Lung microvascular endothelial cell (primary cell): ENCODE measurements at places on chromosomes 13 and 19. TPM values are rescaled to one million over a fixed set of nuclear protein-coding genes. Genes with fewer than 3 reads are reported as not detected.

SYNGR4 gene
- total RNA-seq = not detected in 2 replicates

ZNF99 gene
- total RNA-seq = not detected in 2 replicates

DNA sequence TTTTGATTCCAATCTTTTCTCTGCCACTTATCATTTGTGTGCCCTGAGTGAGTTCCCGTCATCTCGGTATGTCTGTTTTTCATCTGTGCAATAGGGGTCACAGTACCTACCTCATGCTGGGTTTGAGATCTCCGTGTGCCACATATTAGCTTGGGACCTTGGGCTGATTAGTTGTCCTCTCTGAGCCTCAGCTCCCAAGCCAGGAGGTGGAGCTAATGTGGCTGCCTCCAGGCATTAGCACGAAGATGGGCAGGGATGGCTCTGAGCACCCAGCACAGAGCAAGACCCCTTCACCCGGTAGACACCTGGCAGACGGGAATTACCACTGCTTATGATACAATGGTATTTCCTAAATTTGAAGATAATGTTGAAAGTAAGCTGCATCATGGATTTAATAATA lies 35.8 kb upstream of the XPO4 start:
- DNase-seq = no peak

CABP5 gene
- not detected in 2 replicates for total RNA-seq

DNA sequence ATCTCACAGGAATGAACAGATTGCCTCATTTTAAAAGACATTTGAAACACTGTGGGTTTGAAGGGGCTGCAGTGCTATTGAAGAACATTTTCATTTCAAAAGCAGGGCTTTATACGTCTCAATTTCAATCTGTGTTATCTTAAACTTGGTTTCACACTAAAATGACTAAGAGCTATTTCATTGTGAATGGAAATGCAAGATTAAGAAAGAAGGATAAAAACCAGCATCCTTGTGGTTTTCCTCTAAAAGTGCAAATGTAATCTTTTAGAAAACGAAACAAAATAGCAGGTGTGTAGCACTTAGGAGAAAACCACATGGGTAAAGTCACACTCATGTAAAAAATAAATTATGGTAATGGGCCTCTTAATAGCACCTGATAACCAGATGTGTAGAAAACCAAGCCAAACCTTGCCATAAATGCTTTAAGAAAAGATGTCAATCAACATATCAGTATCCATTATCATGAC lies 397.7 kb downstream of the GPC6 start:
- DNase-seq = no peak
